ENCODE measurements at places on chromosomes 7 and 10. TPM values are rescaled to one million over a fixed set of nuclear protein-coding genes. Genes with fewer than 3 reads are reported as not detected.

GRCh38 chr10:99656199-99657064 lies 2.9 kb upstream of the ENTPD7 start:
- DNase-seq: no peak

DNA sequence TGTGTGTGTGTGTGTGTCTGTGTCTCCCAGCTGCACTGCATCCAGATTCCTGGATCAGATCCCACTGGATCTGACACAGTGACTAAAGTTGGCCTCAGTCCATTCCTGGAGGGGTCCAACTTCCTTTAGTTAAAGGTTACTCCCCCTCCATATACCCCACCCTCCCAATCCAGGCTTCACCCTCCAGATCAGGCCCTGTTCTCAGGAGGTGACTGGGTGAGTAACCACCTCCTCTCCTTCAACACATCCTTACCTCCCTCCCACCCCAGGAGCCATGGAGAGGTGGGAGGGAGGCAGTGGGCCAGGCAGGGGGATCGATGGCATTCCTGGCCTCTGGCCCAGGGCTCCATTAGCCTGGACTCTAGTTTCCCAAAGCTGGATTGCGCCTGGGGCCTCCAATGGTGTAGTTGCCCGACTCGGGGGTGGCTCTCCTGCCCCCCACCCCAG lies 11.3 kb downstream of the KCNIP2 start:
- peak; percentile 4 for DNase-seq

DNA sequence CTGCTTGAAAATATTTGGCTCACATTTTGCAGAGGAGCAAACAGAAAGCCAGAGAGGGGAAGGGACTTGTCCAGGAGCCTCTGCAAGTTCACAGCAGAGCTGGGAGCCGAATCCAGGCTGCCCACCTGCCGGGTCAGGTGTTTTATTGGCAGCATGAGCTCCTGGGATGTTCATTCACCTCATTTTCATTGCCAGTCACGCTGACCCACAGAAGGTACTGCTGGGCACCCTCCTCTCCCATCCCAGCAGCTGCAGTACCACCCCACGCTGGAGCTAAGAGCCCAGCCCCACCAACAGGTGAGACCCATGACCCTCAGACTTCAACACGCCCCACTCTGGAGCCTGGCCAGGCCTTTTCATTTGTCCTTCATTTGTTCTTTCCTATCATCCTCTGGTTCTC lies 102.7 kb downstream of the GRID1 start:
- no peak for DNase-seq

Gene EBF3
- 19.5 TPM for total RNA-seq

Gene ITGB8
- 27.1 TPM for total RNA-seq

DNA sequence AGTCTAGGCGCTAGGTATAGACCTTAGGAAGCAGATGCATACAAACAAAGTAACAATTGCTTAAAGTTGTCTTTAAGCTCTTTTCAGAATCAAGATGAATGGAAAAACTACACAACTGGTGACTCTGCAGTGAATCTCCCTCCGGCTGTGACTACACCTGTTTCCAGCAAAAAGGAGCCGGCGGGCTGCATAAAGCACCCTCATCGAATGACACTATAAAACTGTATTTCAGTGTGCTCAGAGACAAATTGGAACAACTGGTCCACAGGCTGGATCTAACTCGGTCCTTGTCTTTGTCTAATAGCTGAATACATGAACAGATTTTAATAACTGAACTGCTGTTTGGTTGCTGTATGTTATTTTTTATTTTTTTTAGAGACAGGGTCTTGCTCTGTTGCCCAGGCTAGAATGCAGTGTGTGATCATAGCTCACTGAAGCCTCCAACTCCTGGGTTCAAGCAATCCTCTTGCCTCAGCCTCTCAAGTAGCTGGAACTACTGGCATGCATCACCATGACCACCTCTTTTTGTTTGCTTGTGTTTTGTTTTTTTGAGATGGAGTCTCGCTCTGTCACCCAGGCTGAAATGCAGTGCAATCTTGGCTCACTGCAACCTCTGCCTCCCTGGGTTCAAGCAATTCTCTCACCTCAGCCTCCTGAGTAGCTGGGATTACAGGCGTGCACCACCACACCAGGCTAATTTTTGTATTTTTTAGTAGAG lies 64.2 kb upstream of the SVIL start:
- no peak for DNase-seq

GRCh38 chr10:19917751-19918478 lies 101.7 kb downstream of the PLXDC2 start:
- DNase-seq: no peak

DNA sequence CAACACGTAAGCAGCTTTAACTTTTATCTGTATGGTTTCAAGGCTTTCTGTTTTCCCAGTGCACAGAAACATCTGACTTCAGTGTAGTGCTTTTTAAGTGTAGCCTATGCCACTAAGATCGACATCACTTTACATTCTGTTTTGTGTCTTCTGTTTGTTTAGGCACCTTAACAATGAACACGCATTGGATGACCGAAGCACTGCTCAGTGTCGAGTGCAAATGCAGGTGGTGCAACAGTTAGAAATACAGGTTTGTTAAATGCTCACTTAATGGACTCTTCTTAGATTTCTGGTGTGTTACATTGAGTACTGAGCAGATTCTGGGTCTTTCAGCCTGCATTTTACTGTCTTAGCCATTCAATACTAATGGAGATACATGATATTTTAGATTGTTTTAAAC lies 237.4 kb downstream of the FOXP2 start:
- DNase-seq: no peak

DNA sequence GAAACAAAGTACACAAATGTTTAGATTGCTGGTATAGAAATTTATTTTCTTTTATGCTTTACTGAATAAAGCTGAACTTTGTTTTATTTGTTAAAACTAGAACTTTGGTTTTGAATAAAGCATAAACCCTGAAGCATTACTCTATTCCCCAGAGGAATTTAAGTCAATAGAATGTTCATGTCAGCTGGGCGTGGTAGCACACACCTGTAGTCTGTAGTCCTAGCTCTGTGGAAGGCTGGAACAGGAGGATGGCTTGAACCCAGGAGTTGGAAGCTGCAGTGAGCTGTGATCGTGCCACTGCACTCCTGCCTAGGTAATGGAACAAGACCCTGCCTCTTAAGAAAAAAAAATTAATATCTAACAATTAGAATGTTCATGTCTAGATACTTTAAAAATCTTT lies 139.0 kb upstream of the ASAH2 start:
- no peak for DNase-seq

DNA sequence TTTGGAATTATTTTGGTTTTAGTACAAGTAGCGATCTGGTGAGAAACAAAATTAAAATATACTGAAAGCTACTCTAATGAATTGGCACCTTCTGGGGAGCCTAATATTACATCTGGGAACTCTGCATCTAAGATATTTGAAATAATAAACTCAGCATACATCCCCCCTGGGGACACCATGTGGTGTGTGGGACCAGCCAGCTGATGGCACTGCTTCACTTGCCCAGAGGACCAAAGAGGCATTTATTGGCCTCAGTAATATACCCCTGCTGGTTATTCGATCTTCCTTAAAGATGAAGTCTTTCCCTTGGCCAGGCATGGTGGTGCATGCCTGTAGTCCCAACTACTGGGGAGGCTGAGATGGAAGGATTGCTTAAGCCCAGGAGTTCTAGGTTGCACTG lies 195.1 kb upstream of the AUTS2 start:
- DNase-seq: no peak

Gene CPED1
- total RNA-seq: 25.8 TPM

Gene NPY4R
- 0.10 TPM for total RNA-seq

Gene AP5Z1
- 12.3 TPM for total RNA-seq

Gene SERPINE1
- 18.1 TPM for total RNA-seq

- DNase-seq: no peak
These were observed 40.9 kb upstream of the ZNF32 start for GRCh38 chr10:43689618-43689954.

Gene TAS2R5
- 2.8 TPM for total RNA-seq

DNA sequence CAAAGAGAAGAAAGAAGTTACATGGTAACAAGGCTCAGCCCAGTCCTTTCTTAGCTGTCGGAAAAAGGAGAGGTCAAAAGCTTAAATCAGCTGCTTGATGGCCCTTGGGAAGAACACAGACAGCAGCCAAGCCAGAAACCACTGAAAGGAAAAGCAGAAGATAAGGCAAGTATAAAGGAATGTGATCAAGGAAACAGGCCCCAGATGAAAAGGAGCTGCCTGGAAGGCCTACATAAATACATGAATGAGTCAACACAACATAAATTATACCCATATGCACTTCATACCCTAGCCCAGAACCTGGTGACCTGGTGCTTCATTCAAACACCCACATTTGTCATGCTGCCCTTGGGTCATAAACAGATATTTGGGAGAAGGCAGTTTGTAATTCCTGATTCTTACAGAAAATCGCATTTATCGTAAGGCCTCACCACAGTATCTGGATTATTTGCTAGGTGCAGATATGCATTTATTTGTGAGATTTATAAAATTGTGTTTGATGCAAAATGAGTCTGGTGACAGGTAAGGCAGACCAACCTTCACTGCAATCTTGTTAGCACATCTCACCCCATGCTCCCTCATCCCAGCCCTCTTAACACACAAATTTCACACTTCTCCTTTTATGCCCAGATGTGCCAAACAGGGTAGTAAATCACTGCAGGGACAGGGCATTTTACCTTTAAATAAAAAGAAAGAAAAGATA lies 94.9 kb upstream of the KCNIP2 start:
- DNase-seq: no peak

GRCh38 chr10:29896053-29896452 lies 163.3 kb downstream of the JCAD start:
- no peak for DNase-seq

DNA sequence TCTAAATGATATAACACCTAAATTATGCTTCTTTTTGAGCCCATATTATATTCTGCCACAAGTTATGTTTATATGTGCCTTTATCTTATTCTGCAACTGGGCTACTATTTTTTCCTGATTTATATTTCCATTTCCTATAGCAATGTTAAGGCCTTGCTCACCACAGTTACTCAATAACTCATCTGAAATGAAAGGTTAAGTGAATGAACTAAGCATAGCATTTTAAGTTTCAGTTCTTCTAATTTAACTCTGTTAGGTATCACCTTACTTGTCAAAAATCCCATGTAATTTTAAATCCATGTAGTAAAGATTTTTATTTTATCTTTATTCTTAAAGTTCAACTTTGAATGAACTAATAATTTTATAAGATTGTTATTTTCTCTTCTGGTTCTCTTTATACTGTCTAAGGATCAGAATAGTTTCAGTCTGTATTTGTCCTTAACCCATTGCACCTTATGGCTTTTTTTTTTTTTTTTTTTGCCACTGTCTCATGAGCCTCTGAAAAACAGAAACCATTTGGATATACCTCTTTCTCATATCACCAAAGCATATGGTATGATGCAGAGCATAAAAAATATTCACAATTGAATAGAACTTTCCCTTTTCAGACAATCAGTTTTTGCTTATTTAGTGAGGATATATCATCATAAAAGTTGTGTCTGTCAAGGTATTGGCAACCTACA lies 301.8 kb upstream of the ZWINT start:
- DNase-seq: no peak

Gene GPR37
- total RNA-seq: 4.3 TPM

DNA sequence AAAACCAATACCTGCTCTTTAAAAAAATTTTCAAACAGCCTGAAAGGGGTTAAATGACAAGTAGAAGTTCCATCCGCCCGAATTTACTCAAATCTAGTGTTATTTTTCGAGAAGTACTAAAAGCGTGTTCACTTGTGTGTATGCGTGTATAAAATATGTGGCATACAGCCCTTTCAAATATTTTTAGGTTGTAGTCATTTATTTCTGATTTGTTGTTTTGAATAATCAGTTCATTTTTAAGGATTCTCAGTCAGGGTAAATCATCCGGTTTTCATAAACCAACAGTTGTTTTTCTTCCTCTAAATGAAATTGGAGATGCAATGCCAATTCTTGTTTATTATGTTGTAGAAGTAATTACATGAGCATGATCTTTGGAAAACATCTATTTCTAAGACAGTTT lies 6.9 kb upstream of the SUN1 start:
- peak; percentile 84 for DNase-seq

Gene SAMD9L
- total RNA-seq: 7.6 TPM

DNA sequence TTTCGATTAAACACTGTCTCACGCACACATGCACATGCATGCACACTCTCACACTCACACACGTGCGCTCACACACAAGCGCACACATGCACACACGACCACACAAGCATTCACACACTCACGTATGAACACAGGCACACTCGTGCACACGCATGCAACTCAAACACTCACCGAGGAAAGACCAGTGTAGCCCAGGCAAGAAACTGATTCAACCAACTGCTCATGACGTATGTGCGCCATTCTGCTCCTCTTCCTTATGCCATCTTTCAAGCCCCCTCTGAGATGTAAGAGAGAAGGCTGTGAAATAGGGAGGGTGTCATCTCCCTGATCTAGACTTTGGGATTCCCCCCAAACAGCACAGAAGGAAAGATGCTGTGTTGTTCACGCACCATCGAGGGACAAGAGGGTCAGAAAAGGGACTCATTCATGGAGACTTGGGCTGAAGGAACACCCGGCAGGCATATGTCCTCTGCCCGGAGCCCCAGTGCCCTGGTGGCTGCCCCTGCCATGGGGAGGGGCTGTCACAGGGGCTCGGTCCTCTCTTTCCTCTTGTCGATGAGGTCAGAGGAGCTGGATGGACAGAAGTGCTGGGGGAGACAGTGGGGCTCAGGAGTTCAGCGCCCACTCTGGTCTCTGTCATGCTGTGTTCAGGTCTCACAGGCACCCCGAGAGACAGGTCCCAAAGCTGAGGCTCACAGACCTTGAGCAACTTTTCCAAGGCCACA lies 130.1 kb upstream of the SHH start:
- DNase-seq: no peak

Gene UBN2
- 13.7 TPM for total RNA-seq

Gene CFAP69
- 15.3 TPM for total RNA-seq

Gene NAT16
- not detected for total RNA-seq

DNA sequence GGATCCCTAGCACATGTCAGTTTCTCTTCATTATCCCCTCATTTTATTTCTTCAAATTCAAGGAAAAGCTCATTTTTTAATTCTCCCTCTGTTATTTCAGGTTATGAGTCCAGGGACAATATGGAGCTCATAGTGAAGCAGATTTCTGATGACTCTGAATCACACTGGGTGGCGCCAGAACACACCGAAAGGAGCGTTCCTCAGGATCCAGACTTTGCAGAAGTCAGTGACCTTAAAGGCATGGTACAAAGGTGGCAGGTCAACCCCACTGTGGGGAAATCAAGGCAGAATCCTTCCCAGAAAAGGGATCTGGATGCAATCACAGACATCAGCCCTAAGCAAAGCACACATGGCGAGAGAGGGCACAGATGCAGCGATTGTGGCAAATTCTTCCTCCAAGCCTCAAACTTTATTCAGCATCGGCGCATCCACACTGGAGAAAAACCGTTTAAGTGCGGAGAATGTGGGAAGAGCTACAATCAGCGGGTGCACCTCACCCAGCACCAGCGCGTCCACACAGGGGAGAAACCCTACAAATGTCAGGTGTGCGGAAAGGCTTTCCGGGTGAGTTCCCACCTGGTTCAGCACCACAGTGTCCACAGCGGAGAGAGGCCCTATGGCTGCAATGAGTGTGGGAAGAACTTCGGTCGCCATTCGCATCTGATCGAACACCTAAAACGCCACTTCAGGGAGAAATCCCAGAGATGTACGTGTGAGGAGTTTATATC lies 21.4 kb downstream of the ZKSCAN5 start:
- no peak for DNase-seq

All from skin of body (tissue), 3 donors.